ENCODE measurements at places on chromosomes 13 and 19.

GRCh38 chr19:37309834-37310575, 60.9 kb upstream of the ZNF527 start:
- DNase-seq: no peak

DNA sequence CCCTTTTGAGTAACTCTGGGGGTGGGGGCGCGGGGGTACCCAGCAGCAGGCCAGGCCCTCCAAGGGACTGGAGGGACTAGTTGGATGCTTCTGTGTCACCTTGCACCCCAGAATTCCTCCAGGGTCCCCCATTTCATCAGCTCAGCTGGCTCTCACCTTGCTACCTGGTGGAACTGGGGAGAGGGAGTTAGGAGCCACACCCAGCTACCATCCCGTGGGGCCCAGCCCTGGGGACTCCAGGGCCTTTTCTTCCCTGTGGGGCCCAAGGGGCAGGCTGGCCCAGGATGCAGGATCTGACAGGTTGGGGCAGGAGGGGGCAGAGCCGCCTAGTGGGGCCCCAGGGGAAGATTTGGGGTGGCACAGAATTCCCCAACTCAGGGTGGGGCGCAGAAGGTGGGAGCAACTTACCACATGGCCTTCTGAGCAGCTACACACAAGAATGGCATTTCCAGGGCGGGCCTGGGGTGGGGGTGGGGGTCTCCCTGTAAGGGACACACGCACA, 32.8 kb upstream of the NANOS3 start:
- DNase-seq: no peak

- no peak for DNase-seq
These were observed 424.7 kb downstream of the IRS2 start for GRCh38 chr13:109361562-109362289.

DNA sequence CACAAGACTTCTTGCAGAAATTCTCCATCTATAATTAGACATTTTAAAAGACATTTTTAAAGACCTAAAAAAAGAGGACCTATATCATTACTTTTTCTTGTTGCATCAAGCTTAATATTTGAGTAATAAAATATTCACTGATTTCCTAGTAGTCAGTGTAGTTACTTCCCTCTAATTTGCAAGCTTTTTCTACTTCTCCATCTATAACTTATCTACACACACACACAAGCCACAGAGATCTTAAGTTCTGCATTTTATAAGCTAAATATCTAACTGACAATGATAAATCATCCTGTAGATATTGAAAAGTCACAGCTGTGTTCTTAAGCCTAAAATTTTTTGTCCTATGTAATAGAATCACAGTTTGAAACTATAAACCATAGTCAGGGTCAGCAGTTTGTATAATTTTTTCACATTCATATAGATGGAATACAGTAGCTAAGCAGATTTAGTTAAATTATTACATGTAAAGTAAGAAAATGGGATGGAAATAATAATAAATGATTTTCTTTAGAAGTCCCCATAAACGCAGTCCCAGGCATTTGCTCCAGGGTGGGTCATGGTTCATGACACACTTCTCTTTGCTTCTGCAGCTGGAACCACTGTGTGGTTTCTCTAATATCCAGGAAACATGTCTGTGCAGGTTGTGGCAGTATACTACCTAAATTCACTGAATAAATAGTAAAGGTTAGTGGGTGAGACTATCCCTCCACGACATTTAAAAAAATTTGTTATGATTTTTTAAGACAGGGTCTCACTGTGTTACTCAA, 60.2 kb downstream of the ESD start:
- no peak for DNase-seq

DNA sequence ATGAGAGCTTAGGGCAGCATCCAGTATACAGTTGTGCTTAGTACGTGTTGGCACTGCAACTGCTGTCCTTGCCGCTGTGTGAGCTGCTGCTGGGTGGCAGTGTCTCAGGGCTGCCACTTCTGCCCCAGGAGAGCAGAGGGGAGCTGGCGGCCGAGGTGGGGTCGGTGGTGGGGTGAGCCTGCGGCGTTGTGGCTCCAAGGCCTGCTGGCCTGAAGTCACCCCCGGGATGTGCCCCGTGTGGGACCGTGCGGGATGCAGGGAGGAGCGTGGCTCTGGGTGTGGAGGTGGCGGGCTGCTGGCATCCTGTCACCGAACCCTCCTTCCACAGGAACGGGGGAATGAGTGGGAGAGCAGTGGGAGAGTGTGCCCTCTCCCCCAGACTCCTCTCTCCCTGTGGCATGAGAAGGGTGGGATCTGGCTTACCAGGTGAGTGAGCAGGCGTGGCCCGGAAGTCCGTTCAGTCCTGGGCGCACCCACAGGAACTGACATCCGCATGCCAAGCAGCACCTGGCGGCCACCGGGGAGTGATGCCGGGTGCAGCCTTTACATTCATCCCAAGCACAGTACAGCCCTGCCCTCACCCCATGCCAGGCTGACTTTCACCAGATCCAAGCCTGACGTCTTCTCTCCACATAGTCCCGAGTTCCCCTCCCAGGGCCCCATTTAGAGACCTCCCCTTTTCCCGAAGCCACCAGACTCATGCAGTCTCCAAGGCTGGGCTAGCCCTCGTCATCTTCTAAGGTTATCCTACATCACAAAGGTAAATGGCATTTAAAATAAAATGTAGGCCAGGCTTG, 26.6 kb downstream of the MCF2L start:
- no peak for DNase-seq

DNA sequence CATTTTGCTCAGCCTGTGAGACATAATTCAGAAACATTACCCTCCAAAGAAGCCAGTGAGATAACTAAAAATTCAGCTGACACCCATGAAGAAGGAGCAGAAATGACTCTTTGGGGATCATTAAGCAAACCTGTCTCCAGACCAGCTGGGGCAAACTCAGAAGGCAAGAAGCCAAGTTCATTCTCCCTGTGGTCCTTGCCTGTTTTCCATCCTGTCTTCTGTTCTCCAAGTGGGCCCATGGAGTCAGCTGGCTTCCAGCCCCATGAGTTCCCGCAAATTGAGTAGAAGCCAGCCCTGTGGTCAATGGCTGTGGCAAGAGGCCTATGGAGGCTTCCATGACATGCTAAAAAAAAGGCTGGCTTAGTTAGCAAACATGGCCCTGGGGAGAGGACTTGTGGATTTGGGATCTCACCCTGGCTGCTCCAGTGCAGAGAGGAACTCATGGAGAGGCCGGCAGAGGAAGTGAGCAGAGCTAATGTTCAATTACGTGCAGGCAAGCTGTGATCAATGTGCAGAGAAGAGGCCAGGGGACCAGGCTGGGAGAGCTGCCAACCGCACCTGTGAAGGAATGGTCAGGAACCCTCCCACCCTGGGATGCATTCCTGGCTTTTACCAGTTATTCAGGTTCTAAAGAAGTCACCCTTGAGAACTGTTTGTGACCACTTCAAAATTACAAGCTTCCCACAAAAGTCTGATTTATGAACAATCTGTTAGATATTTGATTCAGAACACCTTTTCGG, 229.1 kb downstream of the TSHZ3 start:
- DNase-seq: no peak

DNA sequence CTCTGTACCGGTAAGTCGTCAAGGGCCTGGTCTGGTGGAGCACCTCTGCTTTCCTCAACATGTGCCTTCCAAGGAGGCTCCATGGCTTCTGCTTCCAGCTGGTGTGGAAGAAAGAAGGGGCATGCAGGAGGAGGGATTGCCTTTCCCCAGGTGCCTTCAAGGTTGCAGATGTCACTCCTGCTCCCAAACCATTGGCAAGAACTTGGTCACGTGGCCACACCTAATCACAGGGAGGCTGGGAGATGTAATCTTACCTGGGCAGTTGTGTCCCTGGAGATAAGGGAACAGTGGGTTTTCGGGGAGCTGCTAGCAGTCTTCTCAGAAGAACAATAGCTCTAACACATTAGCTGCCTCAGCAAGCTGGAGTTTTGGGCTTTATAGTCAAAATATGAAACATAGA, 9.7 kb upstream of the GPR18 start:
- no peak for DNase-seq

- DNase-seq: no peak
These were observed 99.5 kb upstream of the SPATA13 start for GRCh38 chr13:24060993-24061392.

DNA sequence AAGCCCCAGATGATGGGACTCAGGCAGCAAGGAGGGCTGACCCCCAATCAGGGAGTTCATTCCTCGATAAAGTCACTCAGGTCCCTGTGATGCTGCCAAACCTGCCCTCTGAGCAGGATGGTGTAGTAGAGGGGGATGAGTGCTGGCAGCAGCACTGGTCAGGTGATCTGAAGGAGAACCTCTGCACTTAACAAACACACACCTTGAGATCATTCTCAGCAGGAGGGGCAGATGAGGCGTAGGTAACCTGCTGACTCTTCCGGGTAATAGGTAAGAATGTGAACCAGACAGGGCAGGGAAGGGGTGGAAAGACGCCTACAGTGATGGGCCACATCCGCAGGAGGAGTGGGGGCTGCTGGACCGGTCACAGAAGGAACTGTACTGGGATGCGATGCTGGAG, 3.2 kb downstream of the ZNF446 start:
- DNase-seq: no peak

GRCh38 chr13:91313103-91313502, 34.4 kb upstream of the MIR17HG start:
- no peak for DNase-seq

- DNase-seq: no peak
These were observed 187.8 kb downstream of the LHFPL6 start for GRCh38 chr13:39415008-39415802.

DNA sequence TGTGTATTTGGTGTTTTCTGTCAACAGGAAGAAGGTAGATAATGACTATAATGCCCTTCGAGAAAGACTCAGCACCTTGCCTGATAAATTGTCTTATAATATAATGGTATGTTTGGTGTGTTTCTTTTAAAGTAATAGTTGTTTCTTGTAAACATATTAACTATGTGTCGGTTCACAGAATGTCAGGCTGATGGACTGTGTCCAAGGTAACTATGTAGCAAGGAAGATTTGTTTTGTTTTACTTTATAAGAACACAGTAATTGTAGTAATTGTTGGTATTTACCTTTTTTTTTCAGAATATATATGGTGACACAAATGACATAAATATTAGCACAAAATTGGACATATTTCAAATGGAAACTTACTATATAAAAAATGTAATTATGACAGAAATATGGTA, 43.2 kb downstream of the URI1 start:
- DNase-seq: no peak

DNA sequence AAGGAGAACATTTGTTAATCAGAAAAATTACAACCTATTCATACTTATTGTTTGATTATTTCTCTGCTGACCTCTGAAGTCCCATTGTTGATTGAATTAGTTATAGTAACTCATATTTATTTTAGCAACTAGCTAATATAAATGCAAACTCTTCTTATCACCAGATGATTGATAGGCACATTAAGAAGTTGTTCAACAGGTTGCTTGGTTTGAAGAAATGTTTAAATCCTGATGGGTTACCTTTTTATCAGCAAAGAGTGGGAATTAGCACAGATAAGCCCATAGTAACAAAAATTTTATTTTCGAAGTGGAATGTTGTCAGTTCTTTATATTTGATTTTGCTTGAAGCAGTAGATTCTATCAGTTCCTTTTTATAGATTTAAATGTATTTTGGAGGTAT, 44.4 kb downstream of the KLF5 start:
- no peak for DNase-seq

DNA sequence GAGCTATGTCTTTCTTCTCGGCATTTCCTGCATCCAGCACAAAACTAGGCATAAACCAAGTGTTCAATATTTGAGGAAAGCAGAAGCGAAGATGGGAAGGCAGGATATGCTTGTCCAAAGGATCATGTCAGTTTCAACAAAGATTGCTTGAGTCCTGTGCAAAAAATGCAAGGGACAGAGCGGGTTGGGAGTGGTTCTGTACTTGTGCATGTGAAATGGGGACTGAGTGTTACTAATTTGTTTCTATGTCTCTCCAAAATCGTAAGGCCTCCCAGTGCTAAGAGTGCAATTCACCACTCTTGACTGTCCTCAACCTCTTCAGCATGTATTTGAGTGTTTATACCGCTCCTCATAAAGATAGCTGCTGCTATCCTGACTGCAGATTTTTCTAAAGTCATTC, 166.2 kb downstream of the DLEU7 start:
- DNase-seq: no peak

GRCh38 chr19:29815231-29815630, 3.4 kb downstream of the CCNE1 start:
- no peak for DNase-seq

- DNase-seq: no peak
These were observed 1.1 kb downstream of the INSR start for GRCh38 chr19:7292950-7293761.

DNA sequence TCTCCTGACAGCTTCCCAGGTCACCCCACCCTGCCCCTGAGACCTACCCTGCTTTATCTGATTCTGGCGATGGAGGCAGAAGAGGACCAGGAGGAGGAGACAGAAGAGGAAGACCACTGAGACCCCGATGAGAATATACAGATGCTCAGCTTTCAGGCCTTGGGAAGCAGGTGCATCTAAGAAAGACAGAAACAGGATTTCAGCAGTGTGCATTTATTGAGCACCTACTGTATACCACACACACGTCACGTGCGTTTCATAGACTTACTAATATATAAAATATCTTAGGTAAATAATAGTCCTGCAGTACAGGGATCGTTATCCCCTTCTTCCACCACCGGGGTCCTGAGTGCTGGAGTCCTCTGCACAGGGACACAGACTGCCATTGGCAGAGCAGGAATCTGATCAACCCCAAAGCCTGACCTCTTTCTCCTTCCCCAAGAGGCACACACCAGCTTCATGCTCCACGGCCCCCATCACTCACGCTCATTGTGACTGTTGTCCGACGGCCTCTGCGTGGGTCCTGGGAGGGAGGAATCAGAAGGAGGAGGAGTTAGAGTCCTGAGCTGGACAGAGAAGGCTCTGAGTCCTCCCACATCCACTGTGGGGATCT, 8.2 kb downstream of the LAIR1 start:
- no peak for DNase-seq

DNA sequence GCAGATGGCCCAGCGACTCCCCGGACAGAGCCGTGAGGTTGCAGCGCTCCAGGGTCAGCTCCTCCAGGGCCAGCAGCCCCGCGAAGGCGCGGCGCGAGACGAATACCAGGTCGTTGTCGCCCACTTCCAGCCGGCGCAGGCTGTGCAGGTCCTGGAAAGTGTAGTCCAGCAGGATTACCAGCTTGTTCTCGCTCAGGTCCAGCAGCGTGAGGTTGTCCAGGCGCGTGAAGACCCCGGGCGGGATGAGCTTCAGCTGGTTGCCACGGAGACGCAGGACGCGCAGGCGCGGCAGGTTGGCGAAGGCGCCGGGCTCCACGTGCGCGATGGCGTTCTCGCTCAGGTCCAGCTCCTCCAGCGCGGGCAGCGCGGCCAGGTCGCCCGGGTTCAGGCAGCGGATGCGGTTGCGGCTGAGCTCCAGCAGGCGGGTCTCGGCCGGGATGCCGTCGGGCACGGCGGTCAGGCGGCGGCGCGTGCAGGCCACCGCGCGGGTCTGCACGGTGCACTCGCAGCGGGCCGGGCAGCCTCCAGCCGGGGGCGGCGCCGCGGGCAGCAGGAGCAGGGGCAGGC, 9.3 kb upstream of the PEAK3 start:
- no peak for DNase-seq

GRCh38 chr19:28377077-28377476, 835.9 kb downstream of the UQCRFS1 start:
- no peak for DNase-seq

DNA sequence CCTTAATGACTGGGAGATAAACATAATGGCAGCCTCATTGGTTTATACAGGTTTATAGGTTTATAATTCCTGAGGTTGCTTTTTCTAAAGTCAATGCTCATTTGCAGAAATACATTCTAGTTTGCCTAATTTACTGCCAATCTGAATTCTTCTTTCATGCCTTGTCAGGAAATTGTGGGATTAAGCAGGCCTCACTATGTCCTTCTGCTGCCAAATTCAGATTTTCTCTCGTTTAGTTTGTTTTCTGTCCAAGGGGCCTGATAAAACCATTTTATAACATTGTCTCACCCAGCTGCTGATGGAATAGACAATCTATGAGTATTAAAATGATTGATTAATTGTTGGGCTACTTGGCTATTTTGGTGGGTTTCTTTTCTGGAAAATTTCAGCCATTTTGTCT, 42.4 kb upstream of the OBI1 start:
- no peak for DNase-seq
